ENCODE measurements at places on chromosomes 2 and 18. TPM values are rescaled to one million over a fixed set of nuclear protein-coding genes. Genes with fewer than 3 reads are reported as not detected.

GRCh38 chr2:228263156-228263555 is 81.7 kb upstream of the SPHKAP start:
- no peak for DNase-seq

Gene CCDC85A
- total RNA-seq = 1.5 TPM

DNA sequence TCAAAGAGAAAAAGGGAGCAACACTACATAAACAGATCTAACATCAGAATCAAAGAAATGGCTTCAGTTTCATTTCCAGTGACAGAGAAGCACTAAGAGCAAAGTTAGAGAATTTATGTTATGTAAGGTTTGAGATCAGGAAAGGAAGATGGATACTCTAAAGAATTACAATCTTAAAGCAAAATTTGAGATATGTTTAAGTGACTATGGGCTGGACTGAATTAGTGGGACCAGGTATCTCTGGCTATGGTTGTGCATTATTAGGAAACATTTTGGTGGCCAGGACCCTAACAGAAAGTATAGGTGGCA is 208.2 kb downstream of the CCDC178 start:
- DNase-seq = no peak

- DNase-seq = no peak
Observed at GRCh38 chr18:77478646-77479442, 229.2 kb downstream of the GALR1 start.

GRCh38 chr2:191656792-191657191 is 21.1 kb upstream of the NABP1 start:
- DNase-seq = no peak
